ENCODE measurements at places on chromosomes 12 and 14.

DNA sequence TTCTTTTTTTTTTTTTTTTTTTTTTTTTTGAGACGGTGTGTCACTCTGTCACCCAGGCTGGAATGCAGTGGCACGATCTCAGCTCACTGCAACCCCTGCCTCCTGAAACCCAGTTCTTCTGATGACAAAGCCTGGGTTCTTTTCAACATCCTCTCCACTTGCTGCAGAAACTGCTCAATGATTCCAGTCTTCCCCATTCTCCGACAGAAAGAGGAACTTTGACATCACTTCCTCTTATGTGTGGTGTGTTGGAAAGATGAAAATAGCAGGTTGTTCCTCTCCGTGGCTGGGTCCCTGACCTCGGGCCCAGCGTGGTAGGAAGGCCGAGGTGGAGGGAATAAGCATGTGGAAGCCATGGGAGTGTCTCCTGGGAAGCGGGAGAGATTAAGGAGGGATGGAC, 198.4 kb downstream of the PHETA1 start:
- DNase-seq, result no peak

GRCh38 chr12:8493084-8493483, 20.2 kb upstream of the CLEC4D start:
- no peak for DNase-seq

DNA sequence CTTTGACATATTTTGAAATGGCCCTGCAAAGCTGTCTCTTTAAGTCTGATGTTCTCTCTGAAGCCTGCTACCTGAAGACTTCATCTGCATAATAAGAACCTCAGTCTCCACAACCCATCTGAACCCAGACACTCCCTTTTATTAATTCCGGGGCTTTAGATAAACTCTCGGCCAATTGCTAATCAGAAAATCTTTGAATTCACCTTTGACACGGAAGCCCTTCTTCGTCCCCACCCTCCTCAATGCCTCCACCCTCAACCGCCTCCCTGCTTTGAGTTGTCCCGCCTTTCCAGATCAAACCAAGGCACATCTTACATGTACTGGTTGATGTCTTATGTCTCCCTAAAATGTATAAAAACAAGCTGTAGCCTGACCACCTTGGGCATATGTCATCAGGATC, 17.6 kb downstream of the OR6J1 start:
- DNase-seq, result no peak

DNA sequence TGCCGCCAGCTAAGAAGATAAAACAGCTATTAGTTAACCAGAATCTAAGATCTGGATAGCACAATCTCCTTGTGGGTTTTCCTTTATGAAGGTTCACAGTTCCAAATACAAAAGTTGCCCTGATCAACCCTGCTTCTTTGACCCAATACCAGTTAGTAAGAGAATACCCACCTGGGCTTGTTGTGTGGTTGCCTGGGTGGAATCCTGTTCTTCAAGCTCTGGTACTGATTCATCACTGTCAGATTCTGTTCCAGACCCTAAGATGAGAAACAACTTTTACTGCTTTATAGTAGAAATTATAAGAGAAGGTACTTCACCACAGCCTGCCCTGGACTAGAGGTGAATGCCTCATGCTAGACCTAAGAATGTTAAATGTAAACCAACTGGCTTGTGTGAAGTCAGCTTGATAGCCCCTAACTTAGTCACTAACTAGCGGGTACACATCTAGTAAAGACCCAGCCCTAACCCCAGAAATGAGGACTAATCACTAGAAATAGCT, 10.6 kb downstream of the NACA start:
- DNase-seq, result no peak

DNA sequence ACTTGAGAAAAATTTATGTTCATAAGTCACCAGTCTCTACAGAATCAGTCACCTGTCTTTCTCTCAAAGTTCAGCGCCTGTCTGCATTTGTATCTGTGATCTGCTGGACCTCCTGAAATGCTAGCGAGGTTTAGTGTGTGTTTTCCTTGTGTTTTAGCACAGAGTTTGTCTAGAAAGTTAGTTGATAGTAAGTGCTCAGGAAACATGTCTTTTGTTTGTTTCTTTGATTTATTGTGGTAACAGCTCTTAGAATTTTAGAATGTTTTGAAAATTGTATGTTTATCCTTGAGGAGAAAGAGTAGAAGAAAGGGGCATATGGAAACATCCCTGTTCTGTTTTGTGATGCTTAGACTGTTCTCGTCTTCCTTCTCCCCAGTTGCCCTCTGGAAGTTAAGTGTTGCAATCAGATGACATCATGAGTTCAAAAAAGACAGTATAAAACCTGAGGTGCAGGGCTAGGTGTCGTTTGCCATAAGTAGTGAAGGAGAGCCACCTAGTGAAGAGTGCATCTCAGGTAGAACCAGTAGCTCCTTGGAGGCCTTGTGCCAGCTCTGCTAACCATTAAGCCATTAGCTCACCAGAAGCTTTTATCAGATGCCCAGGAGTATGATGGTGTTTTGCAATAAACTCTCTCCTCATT, 44.8 kb downstream of the FBXW8 start:
- DNase-seq, result no peak

DNA sequence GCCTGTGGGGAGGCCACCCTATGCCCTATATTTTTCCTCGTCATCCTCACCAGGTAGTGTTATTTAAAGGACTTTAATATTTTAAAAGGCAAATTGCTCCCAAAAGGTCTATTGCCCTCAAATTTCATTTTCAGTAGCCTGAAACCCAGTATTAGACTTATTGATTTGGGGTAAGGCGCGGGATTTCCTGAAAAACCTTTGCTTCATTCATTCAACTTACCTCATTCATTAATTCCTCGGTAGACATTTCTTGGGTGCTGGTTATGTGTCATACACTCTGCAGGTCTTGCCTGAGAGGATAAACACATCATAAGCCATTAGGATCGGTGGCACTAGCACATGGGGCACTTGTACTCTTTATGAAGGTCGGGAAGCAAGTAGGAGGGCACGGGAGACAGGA, 99.2 kb downstream of the ARF6 start:
- DNase-seq, result no peak

DNA sequence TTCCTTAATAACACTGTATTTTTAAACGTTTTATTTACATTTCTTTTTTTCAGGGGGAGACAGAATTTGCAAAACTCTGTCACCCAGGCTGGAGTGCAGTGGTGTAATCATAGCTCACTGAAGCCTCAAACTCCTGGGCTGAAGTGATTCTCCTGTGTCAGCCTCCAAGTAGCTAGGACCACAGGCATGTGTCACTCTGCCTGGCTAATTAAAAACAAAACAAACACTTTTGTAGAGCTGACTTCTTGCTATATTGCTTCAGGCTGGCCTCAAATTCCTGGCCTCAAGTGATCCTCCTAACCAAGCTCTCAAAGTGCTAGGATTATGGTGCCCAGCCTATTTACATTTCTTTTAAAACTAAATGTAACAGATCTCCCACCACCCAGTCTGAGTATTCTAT, 12.7 kb downstream of the CPSF6 start:
- no peak for DNase-seq

- no peak for DNase-seq
These were observed 1094.0 kb downstream of the FSCB start for GRCh38 chr14:43413084-43413483.

GRCh38 chr12:46468813-46469212, 96.2 kb upstream of the SLC38A2 start:
- no peak for DNase-seq

- no peak for DNase-seq
These were observed 408.7 kb upstream of the NOVA1 start for GRCh38 chr14:27006570-27006969.

DNA sequence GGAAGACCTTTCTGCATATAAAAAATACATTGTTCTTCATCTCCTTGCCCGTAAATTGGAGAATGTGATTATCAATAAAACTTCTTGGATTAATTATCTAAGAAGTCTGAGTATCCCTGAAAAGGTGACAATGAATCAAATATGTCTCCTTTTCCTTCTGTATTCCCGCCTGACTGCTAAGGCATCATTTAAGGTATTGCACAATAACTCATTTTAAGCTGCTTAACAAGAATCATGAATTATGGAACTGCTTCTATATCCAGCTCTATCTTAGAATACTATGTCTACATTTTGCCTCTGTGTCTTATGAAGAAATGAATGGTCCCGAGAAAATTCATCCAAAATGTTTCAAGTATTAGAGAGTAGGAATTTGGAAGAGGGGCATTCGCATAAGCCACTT, 294.4 kb downstream of the SOX5 start:
- no peak for DNase-seq

GRCh38 chr12:26740348-26740747, 92.6 kb downstream of the ITPR2 start:
- no peak for DNase-seq

DNA sequence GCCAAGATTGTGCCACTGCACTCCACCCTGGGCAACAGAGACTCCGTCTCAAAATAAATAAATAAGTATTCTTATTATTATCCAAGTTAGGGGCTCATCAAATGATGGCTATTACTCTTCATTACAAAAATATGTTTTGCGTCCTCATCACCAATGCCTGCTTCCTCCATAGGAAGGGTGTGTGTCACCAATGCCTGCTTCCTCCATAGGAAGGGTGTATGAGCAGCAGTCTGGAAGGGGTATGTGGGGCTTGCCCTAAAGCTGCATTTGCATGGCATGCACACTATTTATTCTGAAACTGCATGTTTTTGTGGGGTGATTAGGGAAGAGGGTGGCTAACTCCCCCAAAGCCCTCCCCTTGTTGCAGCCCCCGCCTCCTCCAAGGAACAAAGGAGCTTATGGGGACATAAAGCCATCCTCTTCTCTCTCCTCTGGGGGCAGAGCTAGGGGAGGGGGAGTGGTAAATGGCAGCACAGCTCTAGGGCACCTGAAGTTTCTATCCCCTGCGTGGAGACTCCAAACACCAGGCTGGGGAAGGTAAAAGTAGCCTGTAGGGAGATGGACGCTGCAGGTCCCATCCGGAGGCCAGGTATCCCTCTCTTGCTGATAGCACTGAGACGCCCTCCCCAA, 1.3 kb downstream of the CAMKK2 start:
- no peak for DNase-seq

DNA sequence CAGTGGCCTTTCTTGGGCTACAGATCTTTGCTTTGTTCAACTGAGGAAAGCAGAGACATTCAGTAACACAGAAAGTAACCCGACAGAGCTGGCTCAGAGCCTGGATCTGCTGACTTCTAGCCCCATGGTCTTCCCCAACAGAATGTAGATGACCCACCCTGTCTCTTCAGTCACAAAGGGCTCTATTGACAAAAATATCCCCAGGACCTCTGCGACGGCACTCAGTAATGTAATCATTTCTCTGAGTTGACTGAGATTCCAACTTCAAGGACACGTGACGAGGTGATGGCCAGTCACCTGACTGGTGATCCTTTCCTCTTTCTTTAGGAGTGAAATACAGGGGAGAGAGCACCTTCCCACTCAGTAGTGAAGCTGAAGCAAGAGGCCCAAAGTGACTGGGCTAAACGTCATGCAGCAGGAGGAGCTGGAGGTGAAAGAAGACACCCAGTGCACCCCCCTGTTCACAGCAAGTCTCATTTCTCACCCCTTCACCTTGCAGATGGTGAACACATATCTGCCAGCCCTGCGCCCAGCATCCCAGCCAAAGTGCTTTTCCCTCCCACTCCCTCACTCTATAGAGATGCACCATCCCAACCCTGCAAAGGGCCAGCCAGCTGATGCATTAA, 179.2 kb upstream of the EGLN3 start:
- no peak for DNase-seq

- DNase-seq, result no peak
These were observed 38.2 kb upstream of the PARP11 start for GRCh38 chr12:3911409-3911808.

All from activated naive CD8-positive, alpha-beta T cell treated with anti-CD3 and anti-CD28 coated beads, Interleukin-2, amount 50 U/mL, for 16 hours (primary cell).